ENCODE measurements at places on chromosomes 5 and 9. TPM values are rescaled to one million over a fixed set of nuclear protein-coding genes. Genes with fewer than 3 reads are reported as not detected.

GRCh38 chr5:94920570-94920969, 302.1 kb downstream of the SLF1 start:
- no peaks in the 10 kb centered on the region for H3K4me1 ChIP-seq
- H3K36me3 ChIP-seq: no peaks in the 10 kb centered on the region
- no peaks in the 10 kb centered on the region for H3K27me3 ChIP-seq
- DNase-seq: no peak
- H3K27ac ChIP-seq: no peak overlapping the region
- H3K4me3 ChIP-seq: no peak overlapping the region

DNA sequence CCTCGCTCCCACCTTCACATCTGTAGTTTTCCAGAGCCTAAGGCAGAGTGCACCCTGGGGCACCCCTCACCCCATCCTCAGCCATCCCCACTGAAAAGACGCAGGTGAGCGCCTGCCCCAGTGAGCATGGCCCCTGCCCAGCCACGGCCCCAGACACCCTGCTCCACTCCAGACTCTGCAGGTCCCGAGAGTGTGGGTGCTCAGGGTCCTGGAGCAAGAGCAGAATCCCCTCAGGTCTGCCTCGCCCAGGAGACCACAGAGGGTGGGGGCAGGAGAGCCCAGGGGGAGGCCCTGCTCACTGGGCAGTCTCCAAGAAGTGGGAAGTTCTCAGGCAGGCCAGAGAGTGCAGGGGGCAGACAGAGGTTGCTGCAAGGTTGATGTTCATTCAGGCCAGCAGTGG, 158.6 kb upstream of the PPP1R26 start:
- DNase-seq: no peak
- peaks cover 14% of the 10 kb centered on the region for H3K4me1 ChIP-seq
- H3K36me3 ChIP-seq: no peaks in the 10 kb centered on the region
- H3K27me3 ChIP-seq: no peaks in the 10 kb centered on the region
- H3K4me3 ChIP-seq: no peak overlapping the region
- H3K27ac ChIP-seq: no peak overlapping the region

DNA sequence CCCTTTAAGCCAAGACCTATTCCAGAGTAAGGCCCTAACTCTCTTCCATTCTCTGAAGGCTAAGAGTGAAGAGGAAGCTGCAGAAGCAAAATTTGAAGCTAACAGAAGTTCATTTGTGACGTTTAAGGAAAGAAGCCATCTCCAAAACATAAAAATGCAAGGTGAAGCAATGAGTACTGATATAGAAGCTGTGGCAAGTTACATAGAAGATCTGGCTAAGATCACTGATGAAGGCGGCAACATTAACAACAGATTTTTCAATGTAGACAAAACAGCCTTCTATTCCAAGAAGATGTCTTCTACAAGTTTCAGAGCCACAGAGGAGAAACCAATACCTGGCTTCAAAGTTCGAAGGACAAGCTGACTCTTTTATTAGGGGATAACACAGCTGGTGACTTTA, 1143.4 kb downstream of the CDH12 start:
- H3K4me1 ChIP-seq: no peaks in the 10 kb centered on the region
- H3K27ac ChIP-seq: no peak overlapping the region
- H3K4me3 ChIP-seq: no peak overlapping the region
- H3K36me3 ChIP-seq: no peaks in the 10 kb centered on the region

GRCh38 chr5:124642151-124642550, 104.3 kb downstream of the ZNF608 start:
- H3K4me3 ChIP-seq: no peak overlapping the region
- peaks cover 12% of the 10 kb centered on the region for H3K4me1 ChIP-seq
- H3K27ac ChIP-seq: no peak overlapping the region
- DNase-seq: no peak

DNA sequence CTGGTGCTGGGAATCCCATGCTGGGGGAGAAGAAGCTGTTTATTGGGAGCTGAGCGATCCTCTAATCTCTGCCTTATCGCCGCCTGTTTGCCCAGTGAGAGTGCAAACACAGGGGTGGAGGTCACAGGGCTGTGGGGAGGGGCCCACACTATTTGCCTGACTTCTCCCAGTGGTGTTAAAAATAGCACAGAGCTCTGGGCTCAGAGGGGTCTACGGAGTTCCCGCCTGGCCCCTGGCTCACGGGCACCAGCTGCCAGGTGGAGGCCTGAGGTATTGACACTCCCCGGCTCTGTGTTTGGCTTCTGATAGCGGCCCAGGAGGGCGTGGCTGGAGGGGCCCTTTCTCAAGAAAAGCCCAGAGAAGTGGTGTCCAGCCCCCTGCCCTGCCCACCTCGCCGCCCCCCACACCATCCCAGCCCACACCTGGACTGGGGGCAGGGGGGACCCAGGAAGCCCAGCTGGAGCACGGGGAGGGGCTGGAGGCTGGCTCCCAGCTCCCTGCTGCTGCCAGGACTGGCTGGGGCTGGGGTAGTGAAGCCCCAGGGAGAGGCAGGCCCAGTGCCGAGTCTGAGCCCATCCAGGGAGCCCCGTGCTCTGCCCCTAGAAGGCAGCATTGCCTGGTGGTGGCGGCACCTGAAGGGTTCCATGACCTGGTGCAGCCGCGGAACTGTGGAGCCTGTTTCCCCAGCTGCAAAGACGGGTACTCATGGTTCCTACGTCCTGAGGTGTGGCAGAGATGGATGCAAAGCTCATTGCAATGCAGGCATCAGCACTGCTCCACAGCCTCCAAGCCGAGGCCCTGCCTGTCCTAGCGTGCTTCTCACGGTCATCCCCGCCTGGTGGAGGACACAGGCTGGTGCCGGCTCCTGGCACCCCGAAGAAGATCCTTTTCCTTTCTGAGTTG, 35.7 kb upstream of the EGFL7 start:
- H3K27ac ChIP-seq: no peak overlapping the region
- peaks cover 9% of the 10 kb centered on the region for H3K4me1 ChIP-seq
- DNase-seq: no peak
- H3K27me3 ChIP-seq: no peaks in the 10 kb centered on the region

DNA sequence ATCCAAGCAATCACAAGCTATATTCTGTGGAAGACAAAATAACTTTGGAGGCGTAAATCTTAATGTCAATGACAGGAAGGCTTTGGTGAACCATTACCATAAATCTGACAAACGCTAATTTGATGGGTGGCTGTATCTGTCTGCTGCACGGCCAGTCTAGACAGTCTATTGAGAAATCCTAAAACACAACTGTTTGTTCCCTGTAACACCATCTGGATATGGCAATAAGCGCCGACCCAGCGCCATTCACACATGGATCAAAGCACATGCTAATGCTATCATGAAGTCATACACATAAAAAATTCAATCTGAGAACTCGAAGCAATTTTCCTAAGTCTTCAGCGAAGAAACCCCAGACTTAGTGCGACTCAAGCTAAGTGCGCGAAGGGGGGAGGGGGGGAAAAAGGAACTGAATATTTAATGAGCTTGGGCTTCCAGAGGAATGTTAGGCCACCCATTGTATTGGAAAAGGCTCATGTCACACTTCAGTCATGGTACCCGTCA, 95.1 kb downstream of the ARL15 start:
- DNase-seq: no peak
- peaks cover 23% of the 10 kb centered on the region for H3K4me1 ChIP-seq
- H3K4me3 ChIP-seq: peak overlapping the region; percentile 40
- H3K27ac ChIP-seq: no peak overlapping the region

GRCh38 chr5:158600679-158601078, 499.0 kb downstream of the EBF1 start:
- no peaks in the 10 kb centered on the region for H3K27me3 ChIP-seq
- no peak for DNase-seq
- no peaks in the 10 kb centered on the region for H3K4me1 ChIP-seq
- no peak overlapping the region for H3K27ac ChIP-seq
- H3K4me3 ChIP-seq: no peak overlapping the region

- peak within 1 kb of the TSS; percentile 68 for H3K27ac ChIP-seq
- peak; percentile 84 for DNase-seq
- H3K36me3 ChIP-seq: no peaks in the 10 kb centered on the region
Observed at GRCh38 chr5:147509710-147510651, at the start of gene DPYSL3. Gene DPYSL3 (minus strand): TSS chr5:147510068. CDS start chr5:147509858, 210 bp downstream.

DNA sequence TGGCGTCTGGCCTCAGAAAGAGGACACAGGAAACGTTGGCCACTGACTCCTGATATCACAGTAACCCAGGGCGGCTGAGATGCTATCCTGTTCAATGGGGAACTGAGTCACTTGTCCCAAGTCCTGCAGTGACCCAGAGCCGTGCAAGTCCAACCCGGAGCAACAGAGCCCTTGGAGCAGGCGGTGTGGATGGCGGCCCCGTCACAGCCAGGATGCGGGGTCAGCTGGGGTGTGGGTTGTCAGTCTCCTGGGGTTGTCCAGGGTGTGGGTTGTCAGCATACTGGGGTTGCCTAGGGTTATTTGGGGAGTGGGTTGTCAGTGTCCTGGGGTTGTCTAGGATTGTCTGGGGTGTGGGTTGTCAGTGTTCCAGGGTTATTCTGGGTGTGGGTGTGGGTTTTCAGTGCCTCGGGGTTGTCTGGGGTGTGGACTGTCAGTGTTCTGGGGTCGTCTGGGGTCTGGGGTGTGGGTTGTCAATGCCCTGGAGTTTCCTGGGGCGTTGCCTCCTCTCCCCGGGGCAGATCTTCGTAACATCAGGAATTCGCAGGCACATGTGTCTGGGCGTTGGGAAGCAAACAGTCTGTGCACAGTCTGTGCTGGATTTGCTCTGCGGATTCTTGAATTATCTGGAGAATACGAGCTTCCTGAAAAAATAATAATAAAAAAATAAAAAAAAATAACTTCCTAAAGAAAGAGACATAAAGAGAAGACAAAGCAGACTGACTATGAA, 257.5 kb downstream of the PARP8 start:
- no peaks in the 10 kb centered on the region for H3K4me1 ChIP-seq
- H3K4me3 ChIP-seq: no peak overlapping the region
- H3K27ac ChIP-seq: no peak overlapping the region
- no peaks in the 10 kb centered on the region for H3K36me3 ChIP-seq
- no peak for DNase-seq
- no peaks in the 10 kb centered on the region for H3K27me3 ChIP-seq

DNA sequence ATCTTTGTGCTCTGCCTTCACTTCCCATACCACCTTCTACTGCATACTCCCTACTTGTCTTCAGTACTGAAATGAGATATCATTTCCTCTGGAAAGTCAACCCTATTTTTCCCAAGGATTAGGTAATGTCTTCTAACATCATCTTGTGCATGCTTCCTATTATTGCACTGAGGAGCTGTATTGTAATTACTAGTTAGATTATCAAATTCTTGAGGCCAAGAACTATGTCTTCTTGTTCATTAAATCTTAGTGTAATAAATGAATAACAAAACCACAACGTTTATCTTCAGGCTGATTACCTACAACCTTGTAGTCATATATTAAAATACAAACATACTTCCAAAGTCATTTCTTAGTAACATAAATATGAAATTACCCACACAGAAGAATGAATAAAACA, 87.9 kb upstream of the POU5F2 start:
- H3K36me3 ChIP-seq: no peaks in the 10 kb centered on the region
- no peaks in the 10 kb centered on the region for H3K4me1 ChIP-seq
- no peak for DNase-seq
- no peak overlapping the region for H3K27ac ChIP-seq
- no peaks in the 10 kb centered on the region for H3K27me3 ChIP-seq
- H3K4me3 ChIP-seq: no peak overlapping the region

Gene FGF18
- total RNA-seq: 0.63 TPM

Gene PHF24
- total RNA-seq: 0.35 TPM

Gene SEMA4D
- total RNA-seq: 70.4 TPM

Gene PRR16
- total RNA-seq: 0.73 TPM
